Common myeloid progenitor, CD34-positive (primary cell): ENCODE measurements at places on chromosomes 3 and 15.

DNA sequence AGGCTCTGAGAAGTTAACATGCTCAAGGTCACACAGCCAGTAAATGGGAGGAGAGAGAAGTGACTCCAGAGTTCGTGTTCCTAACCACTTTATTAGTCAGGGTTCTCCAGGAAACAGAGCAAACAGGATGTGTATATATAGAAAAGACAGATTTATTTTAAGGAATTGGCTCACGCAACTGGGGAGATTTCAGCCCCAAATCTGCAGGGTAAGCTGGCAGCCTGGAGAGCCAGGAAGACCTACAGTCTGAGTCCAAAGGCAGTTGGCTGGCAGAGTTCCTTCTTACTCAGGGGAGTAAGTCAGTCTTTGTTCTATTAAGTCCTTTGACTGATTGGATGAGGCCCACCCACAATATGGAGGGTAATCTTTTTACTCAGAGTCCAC is 118.2 kb upstream of the PROK2 start:
- DNase-seq: no peak

GRCh38 chr3:191961022-191961421 is 500.1 kb downstream of the PYDC2 start:
- no peak for DNase-seq

- DNase-seq: peak; percentile 52
Observed at GRCh38 chr15:57133127-57133968, 214.9 kb downstream of the TCF12 start.

- no peak for DNase-seq
Observed at GRCh38 chr15:93312891-93313486, 224.0 kb upstream of the RGMA start.

DNA sequence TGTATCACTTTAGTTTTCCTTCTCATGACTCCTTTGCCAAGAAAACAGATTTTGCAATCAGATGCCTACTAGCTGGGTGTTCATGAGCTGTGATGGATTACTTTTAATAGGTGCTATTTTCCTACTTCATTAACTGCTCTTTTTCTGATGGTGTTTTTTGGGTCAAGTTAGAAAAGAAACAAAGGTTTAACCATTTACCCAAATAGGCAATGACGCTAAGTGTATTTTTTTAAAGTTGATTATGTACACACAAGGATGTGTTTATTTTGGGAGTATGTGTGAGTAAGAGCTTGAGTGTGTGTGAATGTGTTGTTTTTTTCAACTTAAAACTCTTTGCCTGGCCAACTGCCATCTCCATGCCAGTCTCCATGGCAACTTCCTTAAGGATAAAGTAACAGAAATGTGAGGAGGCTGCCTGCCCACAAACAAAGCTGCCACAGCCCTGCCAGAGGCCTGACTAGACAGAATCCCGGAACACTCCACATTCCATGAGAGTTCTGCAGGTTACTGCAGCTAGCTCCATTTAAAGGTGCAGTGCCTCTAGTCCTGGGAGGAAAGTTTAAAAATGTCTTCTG is 215.6 kb upstream of the RBMS3 start:
- no peak for DNase-seq

DNA sequence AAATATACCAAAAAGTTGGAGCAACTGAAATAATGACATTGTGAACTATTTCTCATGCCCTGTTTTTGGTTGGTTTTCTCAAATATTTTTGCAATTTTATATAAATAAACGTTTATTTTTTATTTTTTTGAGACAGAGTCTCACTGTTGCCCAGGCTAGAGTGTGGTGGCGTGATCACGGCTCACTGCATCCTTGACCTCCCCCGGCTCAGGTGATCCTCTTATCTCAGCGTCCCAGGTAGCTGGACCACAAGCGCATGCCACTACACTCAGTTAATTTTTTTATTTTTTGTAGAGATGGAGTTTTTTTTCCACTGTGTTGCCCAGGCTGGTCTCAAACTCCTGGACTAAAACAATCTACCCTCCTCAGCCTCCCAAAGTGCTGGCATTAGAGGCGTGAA is 45.6 kb downstream of the YEATS2 start:
- DNase-seq: no peak

DNA sequence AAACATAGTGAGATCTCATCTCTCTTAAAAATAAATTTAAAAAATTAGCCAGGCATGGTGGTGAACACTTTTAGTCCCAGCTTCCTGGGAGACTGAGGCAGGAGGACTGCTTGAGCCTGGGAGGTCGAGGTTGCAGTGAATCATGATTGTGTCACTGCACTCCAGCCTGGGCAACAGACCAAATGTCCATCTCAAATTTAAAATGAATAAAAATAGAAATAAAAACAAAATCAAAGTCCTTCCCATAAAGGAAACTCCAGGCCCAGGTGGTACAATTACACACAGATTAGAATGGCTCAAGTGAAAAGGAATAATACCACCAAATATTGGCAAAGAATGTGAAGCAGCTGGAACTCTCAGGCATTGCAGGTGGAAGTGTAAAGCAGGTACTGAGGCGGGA is 19.3 kb upstream of the ATP10A start:
- DNase-seq: no peak

DNA sequence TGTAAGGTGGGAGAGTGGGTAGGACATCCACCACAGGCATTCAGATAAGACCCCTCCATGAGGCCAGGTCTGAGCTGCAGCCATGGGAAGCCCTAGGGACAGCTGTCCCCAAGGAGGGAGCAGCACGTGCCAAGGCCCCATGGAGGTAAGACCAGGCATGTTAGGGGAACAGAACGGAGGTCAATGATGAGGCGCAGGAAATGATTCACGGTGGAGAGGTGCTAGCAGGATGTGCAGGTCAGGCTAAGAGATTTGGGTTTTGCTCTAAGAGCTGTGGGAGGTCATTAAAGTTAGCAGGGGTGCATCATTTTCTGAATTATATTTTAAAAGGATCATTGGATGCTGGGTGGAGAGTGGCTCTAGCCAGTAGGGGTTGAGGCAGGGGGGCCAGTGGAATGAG is 66.4 kb upstream of the SNRPA1 start:
- no peak for DNase-seq

DNA sequence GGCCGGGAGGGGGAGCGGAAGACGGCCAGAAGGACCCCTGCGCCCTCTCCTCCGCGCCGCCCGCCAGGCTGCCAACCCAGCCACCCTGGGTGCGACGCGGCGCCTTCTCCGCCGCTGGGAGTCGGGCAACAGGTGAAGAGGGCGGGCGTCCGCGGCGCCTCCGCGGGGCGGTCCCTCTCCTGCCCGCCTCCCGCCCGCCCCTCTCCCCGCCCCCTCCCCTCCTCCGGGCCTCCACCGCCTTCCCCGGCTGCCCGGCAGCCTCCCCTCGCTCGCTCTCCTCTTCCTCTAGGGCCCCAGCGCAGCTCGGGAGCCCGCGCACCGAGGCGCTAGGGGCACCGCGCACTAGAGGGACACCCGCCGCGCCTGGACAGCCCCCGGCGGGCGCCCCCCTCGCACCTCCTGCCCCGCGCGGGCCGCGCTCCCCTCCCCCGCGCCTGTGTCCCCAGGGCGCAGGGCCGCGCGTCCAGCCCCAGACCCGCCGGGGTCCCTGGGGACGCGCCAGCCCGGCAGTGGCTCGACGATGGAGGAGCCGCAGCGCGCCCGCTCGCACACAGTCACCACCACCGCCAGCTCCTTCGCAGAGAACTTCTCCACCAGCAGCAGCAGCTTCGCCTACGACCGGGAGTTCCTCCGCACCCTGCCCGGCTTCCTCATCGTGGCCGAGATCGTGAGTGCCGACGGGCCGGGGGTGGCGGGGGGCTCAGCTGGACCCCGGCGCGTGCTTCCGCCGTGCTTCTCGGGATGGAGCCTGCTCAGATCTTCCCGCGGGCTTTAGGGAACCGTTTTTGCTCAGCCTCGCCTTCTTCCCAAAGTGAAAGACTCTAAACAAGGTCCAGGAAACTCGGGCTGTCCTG is at the start of gene CMTM8:
CMTM8 (plus strand) TSS at position 228 of the 854 bp plus-strand sequence; CDS start at position 521, 293 bp downstream.
- DNase-seq: peak; percentile 77
